T follicular helper cell (primary cell): ENCODE measurements at places on chromosomes 6 and 20.
A peak's percentile ranks its signal among the peaks of the same experiment; 100 is the strongest.

DNA sequence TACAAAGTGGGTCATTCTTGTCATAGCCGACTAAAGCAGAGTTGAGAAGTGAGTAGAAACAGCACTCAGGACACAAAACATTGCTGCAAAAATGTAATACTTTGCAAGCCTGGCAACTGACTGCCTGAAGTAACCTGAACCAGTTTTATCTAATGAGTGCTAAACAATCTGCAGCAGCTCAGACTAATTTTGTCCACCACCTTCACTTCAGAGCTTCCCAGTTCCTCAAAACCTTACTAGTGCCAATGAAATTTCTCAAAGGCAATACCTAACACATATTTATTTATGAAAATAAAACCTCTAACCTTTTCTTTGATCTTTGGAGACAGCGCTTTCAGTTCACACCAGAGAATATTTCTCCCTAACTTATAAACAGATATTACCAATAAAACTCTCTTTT is 56.7 kb upstream of the FKBP1C start:
- no peak for DNase-seq

GRCh38 chr6:30735668-30736314 is 6.7 kb downstream of the FLOT1 start:
- no peak for DNase-seq

- DNase-seq: no peak
Observed at GRCh38 chr6:140446241-140446640, 1071.8 kb upstream of the CITED2 start.

DNA sequence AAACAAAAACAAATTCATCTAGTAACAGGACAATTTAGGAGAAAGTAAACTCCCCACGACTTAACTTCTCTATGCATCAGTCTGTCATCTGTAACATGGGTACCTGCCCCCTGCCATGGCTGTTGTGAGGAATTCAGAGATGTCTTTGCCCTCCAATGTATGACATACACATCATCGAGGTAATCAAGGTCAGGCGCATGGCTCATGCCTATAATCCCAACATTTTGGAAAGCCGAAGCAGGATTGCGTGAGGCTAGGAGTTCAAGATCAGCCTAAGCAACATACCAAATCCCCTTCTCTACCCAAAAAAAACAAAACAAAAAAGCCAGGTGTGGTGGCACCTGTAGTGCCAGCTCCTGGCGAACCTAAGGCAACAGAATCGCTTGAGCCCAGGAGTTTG is 9.0 kb downstream of the EEF1A1 start:
- DNase-seq: no peak

DNA sequence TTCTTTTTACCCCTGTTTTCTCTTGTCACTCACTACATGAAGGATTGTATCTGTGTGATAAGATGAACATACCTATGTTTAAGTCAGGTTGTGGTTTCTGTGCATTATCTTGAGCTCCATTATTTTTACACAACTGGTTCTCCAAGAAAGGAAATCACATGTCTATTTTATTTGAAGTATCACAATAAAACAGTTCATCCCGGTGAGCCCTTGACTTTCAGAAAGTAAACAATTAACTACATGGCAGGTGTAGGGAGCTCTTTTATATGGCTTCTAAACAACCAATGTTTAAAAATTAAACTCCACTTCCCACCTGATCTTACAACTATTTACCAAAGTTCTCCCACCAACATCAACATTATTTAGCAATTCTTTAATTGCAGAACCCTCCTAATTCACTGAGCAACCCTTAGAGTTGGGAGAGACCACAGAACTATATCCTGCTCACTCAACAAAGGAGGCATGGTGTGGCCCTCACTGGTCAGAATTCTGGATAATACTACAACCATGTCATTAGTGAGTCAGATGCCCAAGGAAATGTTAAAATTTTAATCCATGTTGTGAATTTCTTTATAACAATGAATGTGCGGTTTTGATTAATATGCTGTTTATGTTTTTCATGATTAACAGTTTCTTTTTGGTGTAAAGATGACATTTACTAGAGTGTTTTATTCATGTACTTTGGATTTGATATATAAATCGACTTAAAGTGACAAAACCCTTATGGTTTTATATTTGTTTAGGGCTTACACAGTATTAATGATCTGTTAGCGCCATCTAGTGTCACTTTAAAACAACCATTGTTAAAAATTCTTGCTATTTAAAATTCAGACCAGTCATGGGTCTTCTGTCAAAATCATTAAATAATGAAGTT is 50.0 kb upstream of the SCGN start:
- no peak for DNase-seq

- DNase-seq: peak; percentile 85
Observed at GRCh38 chr20:48769069-48769983, 58.5 kb downstream of the PREX1 start.

GRCh38 chr6:105209950-105210706 is 30.3 kb upstream of the POPDC3 start:
- DNase-seq: no peak

DNA sequence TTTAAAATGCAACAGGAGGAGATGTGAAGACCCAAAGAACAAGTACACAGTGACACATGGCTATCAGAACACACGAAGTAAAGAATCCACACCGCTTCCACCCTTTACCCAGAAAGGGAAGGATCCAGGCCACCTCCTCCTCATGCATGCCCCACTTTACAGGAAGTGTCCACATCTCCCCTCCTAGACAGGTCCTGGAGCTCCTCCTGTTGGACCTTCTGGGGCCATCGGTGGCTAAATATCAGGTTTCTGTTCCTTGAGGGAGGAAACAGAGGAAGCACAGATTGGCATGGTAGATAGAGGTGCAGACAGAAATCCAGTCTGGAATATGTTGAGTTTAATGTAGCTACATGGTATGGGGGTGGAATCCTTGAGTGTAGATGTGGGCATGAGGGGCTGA is 10.9 kb downstream of the NINL start:
- no peak for DNase-seq

- no peak for DNase-seq
Observed at GRCh38 chr20:64082820-64083377, 1.3 kb downstream of the LKAAEAR1 start.

- no peak for DNase-seq
Observed at GRCh38 chr20:5848711-5849505, 98.7 kb downstream of the SHLD1 start.

DNA sequence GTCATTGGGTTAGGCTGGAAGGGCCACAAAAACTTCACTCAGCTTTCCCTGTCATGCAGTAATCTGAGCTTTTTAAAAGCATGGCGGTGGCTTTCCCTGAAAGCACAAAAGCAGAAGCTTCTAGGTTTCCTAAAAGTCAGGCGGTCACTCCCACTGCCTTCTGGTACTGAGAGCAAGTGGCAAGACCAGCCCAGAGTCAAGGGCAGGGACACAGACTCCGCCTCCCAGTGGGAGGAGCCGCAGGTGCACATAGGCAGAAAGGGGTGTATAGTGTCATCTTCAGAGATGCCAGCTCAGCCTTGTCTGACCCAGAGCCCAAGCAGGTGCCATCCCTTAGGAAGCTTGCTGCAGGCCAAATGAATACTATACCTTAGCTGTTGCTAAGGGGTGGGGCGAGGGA is 18.0 kb upstream of the PACSIN1 start:
- DNase-seq: no peak

GRCh38 chr6:53436526-53437303 is 88.0 kb upstream of the ELOVL5 start:
- no peak for DNase-seq

GRCh38 chr6:162726947-162727321 is 632 bp downstream of the PRKN start:
- no peak for DNase-seq

- DNase-seq: no peak
Observed at GRCh38 chr6:33907227-33907626, 103.4 kb upstream of the MLN start.

DNA sequence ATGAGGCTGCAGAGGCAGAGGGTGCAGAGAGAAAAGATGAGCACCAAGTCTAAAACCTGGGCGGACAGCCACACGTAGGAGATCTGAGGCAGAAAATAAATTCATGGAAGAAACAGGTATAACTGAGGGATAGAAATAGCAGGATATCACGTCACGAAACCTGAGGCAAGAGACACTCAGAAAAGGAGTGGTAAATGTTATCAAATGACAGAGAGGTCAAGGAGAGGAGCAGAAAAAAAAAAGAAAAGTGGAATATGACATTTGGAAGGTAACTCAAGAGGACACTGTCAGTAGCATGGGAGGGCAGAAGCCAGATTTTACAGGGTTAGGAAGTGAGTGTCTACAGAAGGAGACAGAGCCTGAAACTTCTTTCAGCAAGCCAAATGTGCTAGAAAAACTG is 84.2 kb upstream of the FBXL4 start:
- DNase-seq: no peak

DNA sequence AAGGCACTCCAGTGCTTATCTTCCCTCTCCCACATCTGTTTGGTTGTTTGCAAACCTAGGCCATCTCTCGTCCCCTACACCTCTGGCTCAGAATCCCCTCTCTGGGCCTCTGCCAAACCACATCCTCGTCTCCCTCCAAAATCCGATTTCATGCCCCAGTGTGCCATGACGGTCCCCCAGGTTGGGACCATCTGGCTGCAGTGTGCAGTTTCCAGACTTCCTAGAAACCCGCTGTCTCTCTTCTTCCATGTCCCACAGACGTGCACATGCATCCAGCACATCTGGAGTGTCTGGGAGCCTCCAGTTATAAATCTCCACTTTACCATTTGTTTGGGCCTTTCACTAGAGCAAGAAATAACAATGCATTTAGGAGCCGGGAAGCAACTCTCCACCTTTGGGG is 316.2 kb downstream of the KIF16B start:
- DNase-seq: no peak

DNA sequence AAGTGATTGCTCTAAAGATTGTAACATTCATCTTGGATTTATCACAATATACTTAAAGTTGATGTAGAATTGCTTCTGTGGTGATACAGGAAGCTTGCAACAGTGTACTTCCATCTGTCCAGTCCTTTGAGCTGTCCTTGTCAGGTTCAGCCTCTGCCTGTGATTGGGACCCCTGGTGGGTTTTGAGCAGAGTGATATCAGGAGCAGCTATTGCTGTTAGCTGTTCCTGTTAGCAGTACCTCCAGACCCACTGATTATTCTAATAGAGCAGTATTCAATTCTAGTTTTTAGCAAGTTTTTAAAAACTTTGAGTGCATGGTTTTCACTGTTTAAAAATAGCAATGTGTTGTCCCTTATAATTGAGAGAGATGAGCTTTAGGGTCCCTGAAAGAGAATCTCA is 48.8 kb downstream of the TULP4 start:
- DNase-seq: no peak

DNA sequence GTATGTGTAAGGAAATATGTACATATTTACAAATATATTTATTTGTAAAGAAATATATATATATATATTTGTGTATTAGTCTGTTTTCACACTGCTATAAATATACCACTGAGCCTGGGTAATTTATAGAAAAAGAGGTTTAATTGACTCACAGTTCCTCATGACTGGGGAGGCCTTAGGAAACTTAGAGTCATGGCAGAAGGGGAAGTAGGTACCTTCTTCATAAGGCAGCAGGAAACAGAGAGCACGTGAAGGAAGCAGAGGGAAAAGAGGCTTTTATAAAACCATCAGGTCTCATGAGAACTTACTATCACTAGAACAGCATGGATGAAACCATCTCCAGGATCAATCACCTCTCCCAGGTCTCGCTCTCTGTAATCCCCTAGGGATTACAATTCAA is 644.5 kb upstream of the HS3ST5 start:
- DNase-seq: no peak

- no peak for DNase-seq
Observed at GRCh38 chr6:30570263-30570662, 979 bp upstream of the ABCF1 start.

DNA sequence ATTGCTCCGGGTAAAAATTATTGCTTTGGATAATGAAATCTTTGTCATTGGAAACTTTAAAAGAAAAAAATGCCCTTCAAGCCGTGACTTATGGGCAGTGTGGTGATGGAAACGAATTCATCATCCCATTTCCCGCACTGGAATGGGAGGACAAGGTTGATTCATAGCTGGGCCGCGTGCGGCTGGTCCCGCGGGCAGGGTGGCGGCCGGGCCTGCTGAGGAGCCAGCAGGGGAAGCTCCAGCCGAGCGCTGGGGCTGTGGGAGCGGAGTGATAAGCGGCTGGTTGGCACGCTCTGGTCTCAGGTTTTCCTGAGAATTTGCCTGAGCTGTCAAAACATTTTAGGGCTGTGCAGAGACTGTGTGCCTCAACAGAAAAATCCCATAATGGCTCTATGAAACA is 351.7 kb downstream of the CDC5L start:
- no peak for DNase-seq

- no peak for DNase-seq
Observed at GRCh38 chr6:166764473-166765233, 137.6 kb upstream of the RPS6KA2 start.

DNA sequence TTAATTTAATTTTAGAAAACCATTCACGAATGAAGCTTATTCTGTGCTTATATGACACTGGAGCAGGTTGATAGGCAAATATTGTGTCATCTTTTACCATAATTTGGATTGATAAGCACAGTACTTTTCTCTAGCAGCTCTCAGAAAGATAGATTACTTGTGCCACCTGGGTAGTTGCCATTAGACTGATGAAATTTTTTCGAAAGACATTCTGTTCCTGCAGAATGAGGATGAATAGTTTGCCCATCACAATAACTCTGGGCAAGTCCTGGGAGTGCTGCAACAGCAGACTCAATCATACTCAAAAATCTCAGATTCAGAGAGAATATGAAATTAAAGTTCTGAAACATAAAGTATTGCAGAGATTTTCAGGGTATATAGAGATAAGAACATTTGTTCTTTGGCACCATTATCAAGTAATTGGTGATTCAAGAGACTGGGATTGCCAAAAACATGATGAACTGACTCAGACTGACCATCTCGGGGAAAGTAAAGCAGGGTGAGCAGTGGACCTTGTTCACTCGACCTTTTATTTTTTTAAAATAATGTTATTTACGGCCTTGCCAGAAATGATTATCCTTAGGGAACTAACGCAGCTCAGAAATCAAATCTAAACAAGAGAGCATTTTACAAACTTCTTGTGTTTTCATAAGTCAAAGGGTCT is 65.8 kb upstream of the PTCHD4 start:
- no peak for DNase-seq

DNA sequence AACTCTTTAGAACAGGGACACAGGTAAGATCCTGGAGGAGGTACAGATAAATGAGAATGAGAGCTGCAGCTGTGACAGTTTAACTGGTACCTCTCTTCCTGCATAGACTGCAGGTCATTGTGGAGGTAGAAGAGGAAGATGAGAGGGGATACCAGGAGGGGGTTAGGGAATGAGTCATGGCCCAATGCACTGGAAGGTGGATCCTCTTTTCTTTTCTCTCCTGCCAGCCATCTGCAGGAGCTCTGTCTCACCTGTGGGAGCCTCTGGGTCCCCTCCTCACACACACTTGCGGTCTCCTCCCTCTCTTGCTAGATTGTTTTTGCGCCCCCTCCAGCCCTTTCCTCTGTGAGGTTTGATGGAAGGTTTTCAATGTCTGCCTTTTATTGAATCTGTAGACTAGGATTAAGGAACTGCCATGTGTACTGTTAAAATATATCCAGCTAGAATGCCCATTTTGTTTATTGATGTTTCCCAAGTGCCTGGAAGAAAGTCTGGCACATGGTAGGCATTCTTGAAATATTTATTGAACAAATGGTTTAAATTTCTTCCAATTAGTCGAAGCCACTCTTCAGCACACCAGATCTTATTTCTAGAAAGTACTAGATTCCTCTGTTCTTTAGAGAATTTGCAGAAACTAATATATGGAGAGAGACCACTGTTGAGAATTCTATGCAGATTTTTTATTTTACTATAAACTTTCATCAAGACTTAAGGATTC is 13.0 kb downstream of the C6orf163 start:
- no peak for DNase-seq
